Non-pigmented ciliary epithelial cell (primary cell): ENCODE measurements at places on chromosomes 13 and 19.

- DNase-seq, result no peak
Observed at GRCh38 chr19:1125601-1126467, 22.0 kb downstream of the GPX4 start.

DNA sequence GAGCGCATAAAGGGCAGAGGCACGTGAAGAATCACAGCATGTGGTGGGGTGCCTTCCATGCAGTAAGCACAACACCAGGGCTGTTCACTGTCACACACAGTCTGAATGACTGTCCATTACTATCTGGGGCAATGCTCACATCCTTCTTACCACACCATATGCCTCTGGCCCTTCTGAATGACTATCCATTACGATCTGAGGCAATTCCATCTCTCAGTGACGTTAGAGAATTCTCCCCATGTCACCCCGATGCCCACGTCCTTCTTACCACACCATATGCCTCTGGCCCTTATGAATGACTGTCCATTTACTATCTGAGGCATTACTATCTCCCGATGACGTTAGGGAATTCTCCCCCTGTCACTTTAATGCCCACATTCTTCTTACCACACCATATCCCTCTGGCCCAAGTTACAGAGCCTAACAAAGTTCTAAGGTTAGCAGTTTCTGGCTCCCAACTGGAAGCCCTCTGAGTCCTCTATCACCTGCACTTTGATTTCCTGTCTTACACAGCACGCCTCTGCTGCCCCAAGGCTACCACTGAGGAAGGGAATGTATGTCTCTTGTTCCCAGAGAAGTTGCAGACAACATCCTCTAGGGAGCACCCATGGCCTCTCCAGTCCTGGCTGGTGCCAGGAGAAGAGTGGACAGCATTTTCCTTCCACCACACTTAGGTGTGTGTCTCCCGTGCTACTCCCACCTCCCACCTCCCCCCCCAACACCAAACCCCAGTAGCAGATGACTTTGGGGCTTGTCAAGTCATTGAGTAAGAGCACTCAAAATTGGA, 154.8 kb downstream of the COG6 start:
- DNase-seq, result no peak

DNA sequence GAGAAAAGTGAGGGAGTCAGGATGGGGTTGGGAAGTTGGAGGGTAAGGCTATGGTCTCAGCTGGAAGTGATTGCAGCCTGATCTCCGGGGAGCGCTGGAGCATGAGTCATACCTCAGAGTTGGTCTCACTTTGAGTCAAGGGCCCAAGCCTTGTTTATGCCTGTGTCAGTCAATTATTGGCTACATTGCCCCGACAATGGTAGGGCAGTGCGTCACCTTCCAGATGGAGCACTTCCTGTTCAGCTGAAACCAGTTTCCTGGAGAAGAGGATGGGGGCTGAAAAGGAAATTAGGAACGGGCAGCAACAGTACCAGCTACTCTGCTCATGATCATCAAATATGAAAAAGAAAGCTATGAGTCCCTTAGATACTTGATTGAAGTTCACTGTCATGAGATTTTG, 60.4 kb downstream of the ADGRE1 start:
- no peak for DNase-seq

DNA sequence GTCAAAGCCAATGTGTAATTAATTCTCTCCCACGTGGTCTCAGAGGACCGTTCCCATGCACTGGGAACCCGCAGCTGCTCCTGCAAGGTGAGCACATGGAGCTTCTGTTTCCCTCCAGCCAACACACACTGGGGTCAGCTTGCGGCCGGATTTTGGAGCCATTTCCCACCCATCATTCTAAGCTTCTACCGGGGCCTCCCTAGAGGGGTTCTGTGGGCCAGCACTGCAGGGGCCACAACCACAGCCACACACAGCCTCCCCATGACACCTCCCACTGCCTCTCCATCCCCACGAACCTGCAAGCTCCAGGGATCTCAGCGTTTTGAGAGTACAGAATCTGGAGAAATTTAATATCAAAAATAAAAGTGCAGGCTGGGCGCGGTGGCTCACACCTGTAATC, 120.7 kb upstream of the SOX1 start:
- no peak for DNase-seq

GRCh38 chr13:24178847-24179485, 18.4 kb downstream of the SPATA13 start:
- DNase-seq, result no peak

- DNase-seq, result no peak
Observed at GRCh38 chr13:99972190-99972731, 694 bp upstream of the ZIC5 start.

DNA sequence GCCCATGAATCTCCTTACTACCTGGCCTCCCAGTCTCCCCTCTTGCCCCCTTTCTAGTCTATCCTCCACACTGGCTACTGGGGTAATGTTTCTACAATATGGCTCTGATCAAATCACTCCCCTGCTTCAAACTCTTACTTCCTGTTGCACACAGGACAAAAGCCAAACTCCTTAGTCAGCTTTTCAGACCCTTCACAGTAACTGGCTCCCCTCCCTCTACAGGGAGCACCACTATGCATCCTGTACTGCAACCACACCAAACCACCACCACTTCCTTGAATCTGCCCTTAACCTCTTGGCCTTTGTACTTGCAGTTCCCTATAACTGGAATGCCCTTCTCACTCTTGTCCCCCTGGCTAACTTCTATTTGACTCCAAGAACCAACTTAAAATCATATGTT, 32.2 kb downstream of the DEDD2 start:
- DNase-seq, result no peak

DNA sequence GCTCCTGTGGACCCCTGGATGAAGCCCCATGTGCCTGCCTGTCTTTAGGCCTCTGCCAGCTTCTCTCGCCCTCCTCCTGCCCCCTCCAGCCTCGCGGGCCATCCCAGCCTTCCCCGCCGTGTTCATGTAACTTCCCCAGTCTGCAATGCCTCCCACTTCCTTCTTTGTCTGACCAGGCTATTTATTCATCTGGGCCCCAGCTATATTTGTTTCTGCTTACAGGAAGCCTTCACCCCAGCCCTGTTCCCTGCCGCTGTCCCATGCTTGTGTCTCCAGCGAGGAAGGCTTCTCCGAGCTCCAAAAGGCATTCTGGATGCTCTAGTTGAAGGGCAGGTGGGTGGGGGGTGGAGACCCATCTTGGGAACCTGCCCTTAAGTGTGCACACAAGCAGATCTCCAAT, 7.9 kb upstream of the C3 start:
- DNase-seq, result no peak

DNA sequence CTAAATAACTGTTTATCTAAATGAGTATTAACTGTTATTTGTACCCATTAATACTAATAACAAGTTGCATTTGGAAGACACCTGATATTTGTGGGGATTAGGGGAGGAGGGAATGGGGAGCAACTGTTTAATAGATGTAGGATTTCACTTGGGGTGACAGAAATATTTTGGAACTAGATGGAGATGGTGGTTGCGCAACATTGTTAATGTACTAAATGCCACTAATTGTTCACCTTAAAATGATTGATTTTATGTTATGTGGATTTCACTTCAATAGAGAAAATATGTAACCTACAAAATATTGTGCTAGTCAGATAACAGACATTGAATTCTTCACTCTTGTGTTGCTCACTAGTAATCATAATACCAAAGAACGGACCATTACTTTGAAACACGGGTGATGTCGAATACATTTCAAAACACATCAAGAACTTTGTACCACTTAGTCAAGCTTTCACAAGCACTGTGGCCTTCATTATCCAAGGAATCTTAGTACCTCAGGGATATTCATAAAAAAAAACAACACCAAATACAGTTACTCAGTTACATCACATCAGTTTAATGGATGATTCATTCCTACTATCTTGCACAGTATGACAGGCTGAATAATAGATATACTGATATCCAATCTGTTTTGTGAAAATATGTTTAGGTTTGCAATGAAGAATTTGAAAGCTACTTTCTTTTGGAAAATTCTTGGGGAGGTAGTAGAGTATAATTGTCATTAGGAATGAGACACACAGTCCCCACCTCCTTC, 721.8 kb downstream of the PCDH9 start:
- no peak for DNase-seq

GRCh38 chr19:29804493-29804892, 7.3 kb upstream of the CCNE1 start:
- DNase-seq, result no peak

DNA sequence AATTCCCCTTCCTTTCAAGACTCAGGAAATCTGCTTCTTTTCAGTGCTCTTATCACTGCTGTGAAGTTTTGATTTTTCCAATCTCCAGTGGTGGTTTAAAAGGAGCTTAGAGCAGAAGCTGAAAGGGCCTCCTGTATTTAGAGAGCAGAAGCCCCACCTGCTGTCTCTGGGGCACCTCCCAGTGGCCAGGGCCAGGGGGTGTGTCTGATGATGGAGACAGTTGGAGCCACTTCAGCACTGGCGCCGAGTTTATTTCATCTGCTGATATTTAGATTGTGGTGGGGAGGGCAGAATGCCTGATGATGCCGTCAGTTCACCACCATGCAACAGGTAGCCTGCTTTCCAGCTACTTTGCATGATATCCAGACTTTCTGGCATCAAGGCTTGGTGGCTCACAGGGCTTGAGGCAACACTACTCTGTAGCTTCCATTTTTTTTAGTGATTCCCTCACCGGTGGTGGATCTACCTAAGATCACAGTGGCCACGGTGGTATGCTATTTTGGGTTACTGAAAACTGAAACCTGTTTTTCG, 371.9 kb downstream of the KCNRG start:
- no peak for DNase-seq

DNA sequence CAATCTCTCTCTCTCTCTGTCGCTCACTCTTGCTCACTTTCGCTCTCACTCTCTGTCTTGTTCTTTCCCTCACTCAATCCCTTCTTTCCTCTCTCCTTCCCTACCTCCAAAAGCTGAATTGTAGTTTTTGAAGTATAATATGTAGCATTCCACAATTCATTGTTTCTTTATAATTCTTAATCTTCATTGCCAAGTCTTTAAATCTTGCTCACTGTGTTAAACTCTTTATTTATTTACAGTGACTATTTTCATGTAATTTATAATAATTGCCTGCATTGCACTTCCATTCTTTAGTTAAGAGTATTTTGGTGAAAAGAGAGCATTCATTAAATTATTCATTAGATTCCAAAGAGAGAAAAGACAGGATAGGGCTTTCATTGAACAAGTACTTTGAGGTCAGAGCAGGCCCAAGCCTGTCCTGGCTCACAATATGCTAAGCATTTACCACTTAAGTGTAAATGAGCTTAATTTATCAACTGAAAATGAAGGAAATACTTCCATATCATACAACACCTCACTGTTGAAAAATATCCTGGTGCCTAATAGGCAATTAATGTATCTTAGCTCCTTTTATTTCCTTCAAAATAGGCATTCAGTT, 257.4 kb upstream of the SLITRK1 start:
- DNase-seq, result no peak

- DNase-seq, result no peak
Observed at GRCh38 chr19:18442941-18443340, 5.0 kb upstream of the ISYNA1 start.

DNA sequence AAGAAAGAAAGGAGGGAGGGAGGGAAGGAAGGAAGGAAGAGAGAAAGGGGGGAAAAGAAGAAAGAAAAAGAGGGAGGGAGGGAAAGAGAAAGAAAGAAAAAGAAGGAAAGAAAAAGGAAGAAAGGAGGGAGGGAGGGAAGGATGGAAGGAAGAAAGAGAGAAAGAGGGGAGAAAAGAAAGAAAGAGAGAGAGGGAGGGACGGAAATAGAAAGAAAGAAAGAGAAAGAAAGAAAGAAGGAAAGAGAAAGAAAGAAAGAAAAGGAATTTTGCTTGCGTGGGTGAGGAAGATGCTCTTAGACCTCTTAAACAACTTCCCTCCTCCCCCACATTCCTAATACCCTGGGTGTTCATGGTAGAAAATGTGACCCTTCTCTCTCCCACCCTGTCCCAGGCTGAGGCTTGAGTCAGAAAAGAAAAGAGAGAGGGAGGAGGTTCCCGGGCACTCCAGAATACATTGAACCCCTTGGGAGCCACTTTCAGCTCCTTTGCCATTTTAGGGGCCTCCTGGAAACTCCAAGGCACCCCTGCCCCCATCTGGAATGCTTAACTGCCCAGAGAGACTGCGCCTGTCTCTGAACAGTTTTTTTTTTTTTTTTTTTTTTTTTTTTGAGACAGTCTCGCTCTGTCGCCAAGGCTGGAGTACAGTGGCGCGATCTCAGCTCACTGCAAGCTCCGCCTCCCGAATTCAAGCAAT, 9.2 kb upstream of the KANK3 start:
- no peak for DNase-seq

DNA sequence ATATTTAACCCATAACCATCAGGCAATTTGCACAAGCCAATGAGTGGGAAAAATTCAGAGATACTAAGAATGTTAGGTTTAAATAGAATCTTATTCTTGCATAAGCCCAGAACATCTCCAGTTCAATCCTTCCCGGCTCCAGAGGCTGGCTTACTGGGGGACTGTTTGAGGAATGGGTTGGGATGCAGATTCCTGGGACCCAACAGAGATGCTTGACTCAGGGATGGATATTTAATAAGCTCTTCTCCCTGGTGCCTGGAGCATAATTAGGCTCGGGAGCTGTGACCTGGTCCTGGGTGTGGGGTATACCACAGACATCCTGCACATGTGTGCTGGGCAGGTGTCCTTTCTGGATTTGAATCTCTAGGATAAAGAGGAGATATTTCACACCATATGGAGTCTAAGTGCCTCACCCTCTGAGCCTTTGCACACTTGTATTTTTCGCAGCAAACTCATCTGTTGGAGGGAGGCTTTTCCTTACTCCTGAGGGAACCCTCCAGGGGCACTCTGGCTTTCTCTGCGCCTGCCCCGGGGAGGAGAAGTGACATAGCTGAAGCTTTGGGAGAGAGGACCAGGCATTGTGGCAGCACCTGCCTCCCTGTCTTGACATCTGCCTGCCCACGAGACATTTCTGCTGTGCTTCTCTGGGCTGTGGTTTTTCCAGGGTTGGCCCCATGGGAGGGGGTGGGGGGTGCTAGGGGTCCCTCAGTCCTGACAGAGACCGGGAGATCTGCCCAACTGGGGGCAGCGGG, 36.1 kb upstream of the ANKRD10 start:
- DNase-seq, result no peak

DNA sequence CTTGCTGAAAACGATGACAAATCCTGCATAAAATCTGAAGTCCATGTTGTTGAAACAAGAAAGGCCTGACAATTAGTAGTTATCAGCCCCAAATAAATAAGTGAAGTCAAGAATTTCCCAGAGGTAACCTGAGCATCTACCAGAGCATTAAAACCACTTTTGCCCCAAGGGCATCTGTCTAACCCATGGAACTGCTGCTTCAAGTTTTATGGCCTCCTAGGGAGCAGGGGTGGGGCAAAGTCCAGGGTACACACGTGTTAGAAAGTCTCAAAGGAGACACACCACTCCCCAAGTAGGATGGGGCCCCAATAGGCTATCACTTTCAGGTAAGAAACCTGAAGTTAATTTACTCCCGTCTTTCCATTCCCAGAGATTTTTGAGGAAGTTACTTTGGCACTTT, 81.1 kb downstream of the CACNA1A start:
- DNase-seq, result no peak

GRCh38 chr13:39599012-39599411, 4.0 kb downstream of the LHFPL6 start:
- no peak for DNase-seq

- DNase-seq, result no peak
Observed at GRCh38 chr19:51025809-51026553, 435 bp downstream of the KLK11 start.
